Common myeloid progenitor, CD34-positive (primary cell): ENCODE measurements at places on chromosomes 12 and 14.

GRCh38 chr14:86035882-86036281 is 505.9 kb downstream of the FLRT2 start:
- peak; percentile 15 for DNase-seq

GRCh38 chr14:50961605-50962221 is 17.4 kb upstream of the PYGL start:
- peak; percentile 44 for DNase-seq

DNA sequence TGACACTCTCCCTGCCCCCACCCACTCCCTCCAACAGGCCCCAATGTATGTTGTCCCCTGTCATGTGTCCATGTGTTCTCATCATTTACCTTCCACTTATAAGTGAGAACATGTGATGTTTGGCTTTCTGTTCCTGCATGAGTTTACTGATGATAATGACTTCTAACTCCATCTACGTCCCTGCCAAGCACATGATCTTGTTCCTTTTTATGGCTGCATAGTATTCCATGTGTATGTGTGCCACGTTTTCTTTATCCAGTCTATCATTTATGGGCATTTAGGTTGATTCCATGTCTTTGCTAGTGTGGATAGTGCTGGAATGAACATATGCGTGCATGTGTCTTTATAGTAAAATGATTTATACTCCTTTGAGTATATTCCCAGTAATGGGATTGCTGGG is 100.0 kb upstream of the LHX5 start:
- no peak for DNase-seq

GRCh38 chr12:98686603-98687002 is 41.5 kb downstream of the APAF1 start:
- DNase-seq: no peak

- no peak for DNase-seq
These were observed 7.5 kb upstream of the PYROXD1 start for GRCh38 chr12:21429994-21430393.

GRCh38 chr14:99831903-99832685 is 38.9 kb downstream of the EML1 start:
- no peak for DNase-seq

- DNase-seq: no peak
These were observed 209.4 kb downstream of the KTN1 start for GRCh38 chr14:55789406-55789805.

DNA sequence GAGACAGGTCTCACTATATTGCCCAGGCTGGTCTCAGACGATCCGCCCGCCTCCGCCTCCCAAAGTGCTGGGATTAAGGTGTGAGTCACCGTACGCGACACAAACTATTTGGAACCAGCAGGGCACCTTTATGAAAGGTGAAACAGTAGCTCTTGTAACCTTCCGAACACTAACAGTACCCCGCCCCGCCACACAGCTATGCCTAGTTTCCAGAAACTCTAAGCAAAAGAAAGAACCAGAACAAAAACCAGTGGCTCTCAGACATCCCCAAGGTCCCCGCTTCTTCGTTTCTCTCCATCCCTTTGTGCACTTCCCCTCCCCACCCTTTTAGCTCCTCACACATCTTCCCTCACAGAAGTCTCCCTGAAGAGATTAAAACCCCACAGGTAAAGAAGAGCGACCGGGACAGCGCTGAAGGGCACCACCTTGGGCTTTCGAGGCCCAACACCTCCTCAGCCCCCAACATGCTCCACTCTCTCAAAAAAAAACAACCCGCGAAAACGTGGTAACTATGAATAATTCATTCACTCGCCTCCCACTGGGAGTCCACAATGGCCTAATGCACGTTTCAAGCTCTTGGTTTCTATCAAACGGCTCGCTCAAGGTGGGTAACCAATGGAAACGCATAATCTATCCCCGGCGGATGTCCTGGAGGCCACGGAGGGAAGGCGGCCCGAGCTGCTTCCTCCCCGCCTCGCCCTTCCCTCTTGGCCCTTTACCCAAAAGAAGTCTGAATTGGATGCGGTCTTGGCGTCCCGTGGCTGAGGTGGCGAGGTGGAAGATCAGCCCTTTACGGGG is 877 bp downstream of the BAG5 start:
- peak; percentile 89 for DNase-seq

- DNase-seq: peak; percentile 59
These were observed 3.4 kb downstream of the BMP4 start for GRCh38 chr14:53953002-53953827.

DNA sequence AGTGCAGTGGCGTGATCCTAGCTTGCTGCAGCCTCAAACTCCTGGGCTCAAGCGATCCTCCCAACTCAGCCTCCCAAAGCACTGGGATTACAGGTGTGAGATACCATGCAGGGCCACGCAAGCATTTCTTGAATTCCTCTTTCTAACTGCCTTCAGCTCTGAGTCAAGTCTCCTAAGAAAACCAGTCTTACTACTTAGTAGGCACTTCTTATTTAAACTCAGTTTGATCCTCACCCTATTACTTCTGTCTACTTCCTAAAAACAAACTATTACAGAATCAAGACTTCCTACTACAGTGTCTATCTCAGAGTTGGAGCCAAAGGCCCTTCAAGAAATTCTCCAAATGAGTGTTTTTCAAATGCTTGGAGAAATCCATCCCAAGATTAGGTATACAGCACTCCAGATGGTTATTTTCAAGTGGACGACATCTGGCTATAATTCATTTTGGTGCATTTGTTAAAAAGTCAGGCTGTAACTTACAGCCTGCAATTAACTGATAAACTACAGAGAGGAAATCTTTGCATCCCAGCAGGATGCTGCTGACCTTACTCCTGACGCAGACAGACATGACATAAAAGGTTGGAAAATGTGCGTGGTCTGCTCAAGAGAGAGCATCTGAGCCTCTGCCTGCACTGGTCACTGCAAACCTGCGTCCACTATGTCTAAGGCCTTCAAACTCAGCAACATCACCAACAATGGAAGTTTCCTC is 34.7 kb downstream of the SSH1 start:
- no peak for DNase-seq

DNA sequence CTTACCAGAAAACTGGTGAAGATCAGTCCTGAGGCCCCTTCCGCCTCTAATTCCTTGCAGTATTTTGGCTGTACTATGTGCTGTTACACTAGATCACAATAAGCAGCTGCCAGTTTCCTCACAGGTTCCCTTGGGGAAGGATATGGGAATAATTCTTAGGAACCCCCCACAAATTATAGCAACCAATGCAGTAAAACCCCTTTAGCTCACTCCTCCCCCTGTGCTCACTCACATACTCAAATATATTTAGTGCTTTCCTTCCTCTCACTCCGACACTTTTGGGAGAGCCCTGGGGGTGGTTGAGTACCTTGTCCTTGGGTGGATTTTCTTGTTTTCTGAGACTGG is 162.7 kb downstream of the ETV6 start:
- DNase-seq: no peak

- DNase-seq: no peak
These were observed 53.3 kb downstream of the BMAL2 start for GRCh38 chr12:27385766-27386564.

GRCh38 chr14:68820119-68820518 is 27.3 kb upstream of the ZFP36L1 start:
- DNase-seq: no peak

GRCh38 chr14:82951171-82951570 is 1417.5 kb upstream of the SEL1L start:
- no peak for DNase-seq

GRCh38 chr12:29782871-29783772 is 620 bp downstream of the TMTC1 start:
- no peak for DNase-seq

DNA sequence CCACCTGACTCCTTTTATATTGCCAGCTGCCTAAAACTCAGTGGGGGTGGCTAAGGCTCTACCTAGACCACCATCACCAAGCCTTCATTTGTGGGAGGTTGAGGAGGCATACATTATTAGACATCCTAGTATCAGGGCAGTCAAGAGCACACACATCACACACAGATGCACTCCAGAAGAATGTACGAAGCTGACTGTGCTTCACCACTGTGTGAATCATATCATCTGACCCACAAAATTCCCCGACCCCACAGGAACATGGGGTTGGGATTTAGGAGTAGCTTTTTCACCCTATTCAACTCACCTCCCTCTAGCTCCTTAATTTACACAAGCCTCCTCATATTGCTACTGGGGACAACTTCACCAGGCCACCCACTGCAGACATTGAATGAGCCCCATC is 64.8 kb upstream of the BDKRB2 start:
- DNase-seq: no peak

- no peak for DNase-seq
These were observed 71.0 kb downstream of the DAD1 start for GRCh38 chr14:22518073-22518472.

DNA sequence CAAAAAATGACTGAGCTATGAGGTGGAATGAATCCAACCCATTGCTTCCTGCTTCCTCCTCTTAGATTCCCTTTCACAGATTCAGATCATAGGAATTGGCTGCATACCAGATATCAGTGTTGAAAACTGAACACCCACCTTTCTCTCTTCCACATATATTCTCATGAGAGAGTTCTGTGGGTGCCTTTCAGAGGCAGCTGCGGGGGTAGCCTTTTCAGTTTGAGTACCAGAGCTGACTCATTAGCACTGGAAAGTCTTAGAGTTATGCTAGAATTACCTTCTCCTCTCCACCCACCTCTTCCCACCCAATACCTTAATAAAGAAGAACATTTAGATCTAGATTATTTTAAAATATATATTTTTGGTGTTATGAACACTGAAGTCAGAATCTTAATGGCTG is 495.4 kb upstream of the SEL1L start:
- DNase-seq: no peak

DNA sequence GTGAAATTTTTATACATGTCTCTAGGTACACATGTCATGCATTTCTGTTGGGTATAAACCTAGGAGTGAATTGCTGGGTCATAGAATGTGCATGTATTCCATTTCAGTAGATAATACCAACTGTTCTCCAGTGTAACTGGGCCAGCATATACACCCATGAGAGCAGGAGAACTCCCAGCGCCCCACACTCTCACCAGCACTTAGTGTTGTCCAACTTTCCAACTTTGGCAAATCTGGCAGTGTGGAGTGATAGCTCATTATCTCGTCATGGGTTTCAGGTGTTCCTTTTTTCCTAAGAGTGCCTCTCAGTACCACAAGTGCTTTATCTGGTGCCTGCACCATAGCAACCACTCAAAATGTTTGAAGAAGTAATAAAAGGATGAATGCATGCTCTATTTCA is 40.1 kb downstream of the NGB start:
- DNase-seq: no peak

DNA sequence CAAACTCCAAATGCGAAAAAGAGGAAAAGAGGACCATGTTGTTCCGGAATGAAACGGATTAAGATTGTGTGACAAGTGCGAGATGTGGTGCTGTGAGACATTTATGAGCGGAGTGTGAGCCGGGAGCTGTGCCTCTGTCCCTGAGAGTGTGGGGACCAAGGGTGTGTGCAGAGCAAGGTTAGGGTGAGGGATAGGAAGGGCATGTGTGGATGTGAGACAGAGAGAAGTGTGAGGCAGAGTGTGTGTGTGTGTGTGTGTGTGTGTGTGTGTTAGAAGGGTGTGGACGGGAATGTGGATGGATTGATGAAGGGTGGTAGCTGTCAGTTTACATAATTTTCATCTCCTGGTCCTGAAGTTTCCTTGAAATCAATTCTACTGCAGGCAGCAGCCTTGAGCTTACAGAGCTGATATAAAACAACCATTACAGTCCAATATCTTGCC is 4.3 kb upstream of the OTX2 start:
- no peak for DNase-seq

- DNase-seq: no peak
These were observed 15.4 kb upstream of the ASIC1 start for GRCh38 chr12:50041962-50042361.

- DNase-seq: no peak
These were observed 16.0 kb downstream of the PRIMA1 start for GRCh38 chr14:93772263-93772662.

- DNase-seq: no peak
These were observed 359.6 kb downstream of the BMP4 start for GRCh38 chr14:53596853-53597525.

DNA sequence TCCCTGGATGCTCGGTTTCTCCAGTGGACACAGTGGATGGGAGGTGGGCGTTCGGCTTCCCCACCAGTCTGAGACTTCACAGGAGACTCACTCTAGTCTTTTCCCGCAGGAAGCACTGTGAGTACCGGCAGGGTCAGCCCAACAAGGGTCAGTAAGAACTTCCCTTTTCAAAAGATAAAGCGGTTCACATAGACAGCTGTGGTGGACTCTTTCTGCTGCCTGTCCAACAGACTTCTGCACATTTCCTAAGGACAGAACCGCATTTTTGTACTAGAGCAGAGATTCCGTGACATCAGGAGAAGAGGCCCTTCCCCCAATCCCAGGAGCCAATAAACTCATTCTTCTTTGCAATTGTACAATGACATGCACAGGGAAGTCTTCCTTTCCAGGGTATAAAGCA is 10.4 kb downstream of the LTBR start:
- DNase-seq: no peak
